ENCODE measurements at places on chromosomes 5 and 9.

DNA sequence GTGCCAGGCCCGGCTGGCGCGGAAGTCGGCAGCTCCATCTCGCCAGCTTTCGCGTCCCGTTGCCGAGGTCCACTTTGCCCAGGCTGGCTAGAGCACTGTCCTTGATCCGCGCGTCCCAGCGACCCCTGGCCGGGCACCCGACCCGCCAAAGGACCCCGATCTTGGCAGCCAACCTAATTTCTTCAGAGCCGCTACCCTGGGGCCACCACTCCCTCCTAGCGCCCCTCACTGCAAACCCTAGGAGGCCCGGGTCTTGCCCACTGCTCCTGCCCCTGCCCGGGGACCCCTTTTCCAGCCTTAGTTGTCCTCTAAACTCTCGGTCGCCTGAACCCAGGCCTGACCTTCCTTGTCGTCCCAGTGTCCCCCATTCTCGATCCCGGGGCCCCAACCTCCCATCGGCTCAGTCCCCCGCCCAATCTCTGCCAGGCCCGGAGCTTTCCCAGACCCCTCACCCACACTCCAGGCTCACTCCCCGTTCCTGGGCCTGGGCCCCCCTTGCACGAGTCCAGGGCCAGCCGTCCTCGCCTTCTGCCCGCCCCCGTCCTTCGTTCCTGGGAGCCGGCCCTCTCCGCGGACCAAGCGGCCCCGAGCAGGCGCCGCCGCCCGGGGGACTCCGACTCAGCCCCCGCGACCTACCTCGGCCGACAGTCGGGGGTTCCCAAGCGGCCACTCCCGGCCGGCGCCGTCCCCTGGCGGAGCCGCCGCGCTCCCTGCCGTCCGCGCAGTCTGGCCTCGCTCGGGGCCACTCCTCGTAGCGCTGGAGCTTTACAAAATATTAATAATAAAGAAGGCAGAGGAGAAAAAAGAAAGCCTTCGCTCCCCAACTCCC is 701 bp upstream of the LMX1B start:
- no peak for ATAC-seq

DNA sequence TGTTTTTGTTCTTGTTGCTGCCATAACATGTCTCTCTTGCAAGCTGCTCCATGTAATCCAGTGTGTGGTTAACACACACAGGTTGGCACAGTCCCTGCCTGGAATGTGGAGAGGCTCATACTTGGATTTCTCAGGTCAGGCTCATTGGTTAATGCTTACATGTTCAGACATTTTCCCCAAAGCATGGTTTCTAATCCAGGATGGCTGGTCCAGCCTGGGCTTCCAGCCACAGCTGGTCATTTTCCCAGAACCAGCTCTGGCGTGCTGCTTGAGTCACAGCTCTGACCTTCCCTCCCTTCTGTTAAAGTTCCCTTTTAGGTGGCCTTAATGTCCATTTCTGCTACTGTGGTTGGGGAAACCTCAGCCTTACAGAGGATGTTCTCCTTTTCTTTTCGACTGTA is 294.3 kb downstream of the TAF11L14 start:
- ATAC-seq, result no peak

DNA sequence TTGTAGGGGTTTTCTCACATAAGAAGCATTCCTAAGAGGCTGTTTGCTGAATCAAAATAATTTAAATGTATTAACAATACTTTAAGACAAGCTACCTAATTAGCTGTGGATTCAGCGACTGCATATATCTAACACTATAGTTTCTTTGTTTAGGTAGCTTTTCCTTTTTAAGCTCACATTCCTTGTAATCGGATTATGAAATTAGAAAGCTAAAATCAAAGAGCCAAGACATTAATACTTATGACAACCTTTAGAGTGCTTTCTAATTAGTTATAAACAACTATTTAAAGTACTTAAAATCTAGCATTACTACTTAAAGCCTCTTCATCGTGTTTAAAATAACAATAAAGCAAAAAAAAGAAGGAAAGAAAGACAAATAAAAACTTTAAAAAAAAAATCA is 137.3 kb upstream of the RETREG1 start:
- ATAC-seq, result no peak

GRCh38 chr5:71802673-71803072 is 83.6 kb downstream of the CARTPT start:
- ATAC-seq, result no peak

DNA sequence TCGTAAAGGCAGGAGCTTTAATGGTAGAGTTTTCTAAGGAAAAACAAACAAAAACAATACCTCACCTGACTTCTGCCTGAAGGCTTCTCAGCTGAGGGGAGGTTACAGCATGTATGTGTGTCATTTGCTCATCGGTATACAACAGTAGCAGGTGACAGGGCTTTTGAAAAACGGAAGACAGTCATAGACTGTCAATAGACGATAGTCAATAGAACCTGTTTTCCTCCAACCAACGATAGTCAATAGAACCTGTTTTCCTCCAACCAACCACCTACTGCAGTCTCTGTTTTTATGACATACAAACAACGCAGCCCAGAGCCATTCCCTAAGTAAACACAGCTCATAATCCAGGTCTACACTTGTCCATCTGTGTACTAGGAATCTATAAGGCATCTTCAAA is 74.6 kb downstream of the RETREG1 start:
- ATAC-seq, result no peak

DNA sequence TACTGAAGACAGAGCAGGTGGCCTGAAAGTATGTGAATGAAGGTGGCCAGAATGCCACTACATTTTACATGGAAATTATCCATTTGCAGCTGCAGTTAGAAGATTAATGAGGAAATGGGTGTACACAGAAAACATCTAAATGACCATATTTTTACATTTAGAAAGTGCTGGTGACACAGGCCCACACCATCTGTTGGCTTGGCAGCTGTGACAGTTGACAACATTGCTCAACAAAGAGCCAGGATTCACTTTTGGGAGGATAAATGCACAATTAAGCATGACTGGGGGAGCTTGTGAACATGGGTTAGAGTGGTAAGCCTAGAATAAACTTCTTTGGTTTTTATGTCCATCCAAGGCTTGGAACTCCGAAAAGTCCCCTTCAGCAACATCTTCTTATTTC is 360.5 kb downstream of the KCTD16 start:
- no peak for ATAC-seq

DNA sequence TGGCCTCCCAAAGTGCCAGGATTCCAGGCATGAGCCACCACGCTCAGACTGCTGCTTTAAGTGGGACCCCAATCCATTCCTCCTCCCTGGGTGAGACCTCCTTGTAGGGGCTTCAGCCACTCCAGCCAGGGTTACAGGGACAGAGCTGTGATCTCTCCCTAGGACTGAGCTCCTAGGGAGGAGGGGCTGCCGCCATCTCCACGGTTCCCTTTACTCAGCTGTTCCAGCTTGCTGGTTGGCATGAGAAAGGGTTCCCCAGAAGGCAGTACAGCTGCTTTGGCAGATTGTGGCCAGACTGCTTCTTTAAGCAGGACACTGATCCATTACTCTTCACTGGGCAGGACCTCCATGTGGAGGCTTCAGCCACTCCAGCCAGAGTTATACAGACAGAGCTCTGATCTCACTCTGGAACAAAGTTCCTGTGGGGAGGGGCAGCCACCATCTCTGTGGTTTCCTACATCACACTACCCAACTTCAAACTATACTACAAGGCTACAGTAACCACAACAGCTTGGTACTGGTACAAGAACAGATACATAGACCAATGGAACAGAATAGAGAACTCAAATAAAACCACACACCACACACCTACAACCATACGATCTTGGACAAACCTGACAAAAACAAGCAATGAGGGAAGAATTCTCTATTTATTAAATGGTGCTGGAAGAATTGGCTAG is 7.2 kb downstream of the INSL6 start:
- ATAC-seq, result no peak

All from SK-N-SH treated with all-trans-retinoic acid at 6 μM for 48 hours (cell line).